Fibroblast of skin of right biceps (primary cell): ENCODE measurements at places on chromosomes 4 and X.

- peak; percentile 12 for DNase-seq
Observed at GRCh38 chr4:81116566-81116965, 86.1 kb downstream of the BMP3 start.

GRCh38 chr4:168386002-168386401 lies 67.5 kb upstream of the DDX60 start:
- DNase-seq = peak; percentile 40

DNA sequence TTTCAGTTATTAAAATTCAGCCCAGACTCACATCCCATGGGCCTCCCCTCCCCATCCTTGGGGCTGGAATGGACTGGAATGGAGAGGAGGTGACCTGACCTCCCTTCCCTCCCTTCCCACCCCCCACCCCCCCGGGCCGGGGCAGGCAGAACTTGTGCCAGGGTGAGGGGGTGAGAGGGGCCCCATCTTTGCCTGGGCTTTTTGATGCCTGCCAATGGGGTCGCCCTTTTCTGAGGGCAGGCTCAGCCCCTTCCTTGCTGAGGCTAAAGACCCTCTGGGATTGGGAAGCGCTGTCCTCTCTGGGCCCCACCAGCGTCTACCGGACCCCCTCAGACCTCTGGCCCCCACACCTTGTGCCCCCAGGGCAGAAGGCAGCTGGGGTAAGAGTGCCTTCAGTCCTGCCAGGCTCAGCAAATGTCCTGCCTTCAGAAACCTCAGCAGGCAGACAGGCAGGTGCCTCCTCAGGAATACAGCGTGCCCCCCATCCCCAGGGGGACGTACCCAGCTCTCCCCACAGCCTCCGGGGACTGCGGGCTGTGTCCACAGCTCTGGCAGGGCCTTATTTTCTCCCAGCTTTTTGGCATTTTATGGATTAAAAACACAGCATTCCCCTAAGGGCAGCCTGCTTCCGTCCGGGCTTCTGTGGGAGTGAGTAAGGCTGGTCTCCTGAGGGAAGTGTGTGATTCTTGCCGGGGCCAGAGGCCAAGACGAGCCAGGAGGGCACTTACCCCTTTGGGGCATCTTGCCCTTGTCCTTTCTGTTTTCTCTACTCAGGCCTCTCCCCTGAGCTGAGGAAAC lies 12.6 kb upstream of the CCNQ start:
- no peak for DNase-seq

DNA sequence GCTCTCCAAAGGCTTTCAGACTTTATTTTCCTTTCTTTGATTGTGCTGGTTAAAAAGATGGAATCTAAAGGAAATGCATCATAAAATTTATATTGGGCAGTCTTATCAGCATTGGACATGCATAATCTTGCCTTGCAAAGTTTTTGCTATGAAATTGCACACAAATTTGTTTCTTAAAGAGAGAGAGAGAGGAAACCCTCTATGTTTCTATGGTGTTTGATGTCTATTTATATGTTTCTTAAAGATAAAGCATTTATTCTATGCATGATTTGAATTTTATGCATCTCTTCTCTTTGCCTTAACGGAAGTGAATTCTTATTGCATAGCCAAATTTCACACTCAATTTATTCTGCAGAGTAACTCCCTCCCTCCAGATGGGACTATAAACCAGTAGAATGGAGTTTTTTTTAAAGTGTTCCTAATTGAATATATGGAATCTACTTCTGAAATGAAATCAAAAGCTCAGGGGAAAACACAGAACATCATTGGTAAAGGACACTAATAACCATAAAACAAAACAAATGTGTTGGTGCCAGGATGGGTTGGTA lies 83.5 kb upstream of the PPARGC1A start:
- no peak for DNase-seq
